ENCODE measurements at places on chromosomes 5 and 9.
A peak's percentile ranks its signal among the peaks of the same experiment; 100 is the strongest.

GRCh38 chr5:98602534-98603112 is 170.8 kb upstream of the RGMB start:
- DNase-seq = no peak

DNA sequence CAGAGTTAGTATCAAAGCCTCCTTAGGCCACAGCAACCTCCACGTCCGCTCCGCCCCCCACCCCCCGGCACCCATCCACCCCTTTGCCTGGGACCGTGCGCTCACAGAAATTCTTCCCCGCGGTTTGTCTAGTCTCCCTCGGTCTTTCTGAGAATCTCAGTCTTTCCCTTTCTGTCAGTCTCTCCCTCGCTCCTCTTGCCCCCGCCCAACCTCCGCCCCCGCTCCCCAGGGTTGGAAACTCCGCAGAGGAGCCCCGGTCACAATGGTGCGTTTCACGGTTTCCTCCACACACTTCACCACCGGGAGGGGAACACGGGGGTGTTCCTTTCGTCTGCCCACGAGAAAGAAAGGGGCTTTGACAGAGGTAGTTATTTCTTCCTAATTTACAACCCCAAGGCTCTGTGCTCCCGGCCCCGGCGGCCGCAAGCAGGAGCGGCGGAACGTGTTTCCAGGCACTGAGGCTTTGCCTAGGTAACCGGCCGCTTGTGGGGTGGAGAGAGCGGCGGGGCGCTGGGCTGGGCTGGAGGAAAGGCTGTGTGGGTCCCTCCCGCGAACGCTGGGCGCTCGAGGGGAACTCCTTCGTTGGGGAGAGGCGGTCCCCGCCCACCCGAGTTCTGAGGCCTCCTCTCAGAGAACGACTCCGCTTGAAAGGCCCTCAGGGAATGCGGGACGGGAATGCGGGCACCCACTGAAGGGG is 2.1 kb downstream of the NR4A3 start:
- DNase-seq = no peak

DNA sequence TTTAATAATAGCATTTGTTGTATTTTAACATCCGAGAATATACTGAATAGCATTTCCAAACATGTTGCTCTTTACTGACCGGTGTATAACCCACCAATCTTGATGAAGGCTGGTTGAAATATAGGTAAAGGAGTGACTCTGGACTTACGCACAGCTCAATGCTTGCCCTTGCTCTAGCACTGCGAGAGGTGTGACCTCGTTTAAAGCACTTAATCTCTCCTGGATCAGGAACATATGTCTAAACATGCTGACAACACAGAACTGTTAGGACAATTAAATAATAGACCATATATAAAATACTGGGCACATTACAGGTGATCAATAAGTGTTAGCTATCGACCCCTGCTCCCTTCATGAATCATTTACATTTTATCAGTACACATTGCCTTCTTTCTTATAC is 28.3 kb downstream of the TLR4 start:
- DNase-seq = no peak

DNA sequence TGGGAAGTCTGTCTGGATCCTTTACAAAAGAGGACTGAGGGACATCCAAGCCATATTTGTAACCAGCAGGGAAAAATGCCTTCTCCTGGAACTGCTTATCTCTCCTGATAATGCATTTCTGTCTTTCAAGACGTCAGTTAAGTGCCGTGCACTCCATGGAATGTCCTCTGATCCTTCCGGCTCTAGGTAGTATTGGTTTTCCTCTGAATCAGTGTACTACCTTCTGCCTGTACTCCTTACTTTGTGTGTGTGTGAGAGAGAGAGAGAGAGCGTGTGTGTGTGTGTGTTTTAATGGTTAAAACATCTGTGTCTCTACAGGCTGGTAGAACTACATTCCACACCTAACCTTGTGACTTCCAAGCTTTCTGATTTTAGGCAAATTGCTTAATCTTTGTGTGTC is 89.9 kb downstream of the PIP5K1B start:
- DNase-seq = no peak

GRCh38 chr9:34443533-34443932 is 14.8 kb downstream of the FAM219A start:
- no peak for DNase-seq

DNA sequence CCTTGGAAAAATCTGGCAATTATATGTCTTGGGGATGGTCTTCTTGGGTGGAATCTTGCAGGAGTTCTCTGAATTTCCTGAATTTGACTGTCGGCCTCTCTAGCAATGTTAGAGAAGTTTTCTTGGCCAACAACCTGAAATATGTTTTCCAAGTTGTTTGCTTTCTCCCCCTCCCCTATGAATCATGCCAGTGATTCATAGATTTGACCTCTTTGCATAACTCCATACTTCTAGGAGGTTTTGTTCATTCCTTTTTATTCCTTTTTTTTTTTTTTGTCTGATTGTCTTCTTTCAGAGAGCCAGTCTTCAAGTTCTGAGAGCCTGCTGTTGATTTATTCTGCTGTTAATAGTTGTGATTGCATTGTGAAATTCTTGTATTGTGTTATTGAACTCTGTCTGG is 56.7 kb upstream of the SLC44A1 start:
- DNase-seq = peak; percentile 64

DNA sequence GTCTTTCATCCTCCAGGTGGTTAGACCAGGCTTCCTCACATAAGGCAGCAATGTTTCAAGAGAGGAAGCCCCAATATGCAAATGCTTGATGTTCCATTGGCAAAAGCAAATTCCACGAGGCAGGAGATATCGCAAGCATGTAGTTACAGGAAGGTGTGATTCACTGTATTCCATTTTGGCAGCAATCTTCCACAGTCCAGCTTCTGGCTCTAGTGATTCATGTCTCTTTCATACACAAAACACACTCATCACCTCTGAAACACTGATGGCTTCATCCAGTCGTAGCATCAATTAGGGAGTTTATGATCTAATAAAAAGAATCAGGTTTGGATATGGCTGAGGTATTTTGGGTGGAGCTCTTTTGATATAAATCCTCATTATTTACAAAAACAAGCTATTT is 552.2 kb upstream of the RIOK2 start:
- peak; percentile 73 for DNase-seq

DNA sequence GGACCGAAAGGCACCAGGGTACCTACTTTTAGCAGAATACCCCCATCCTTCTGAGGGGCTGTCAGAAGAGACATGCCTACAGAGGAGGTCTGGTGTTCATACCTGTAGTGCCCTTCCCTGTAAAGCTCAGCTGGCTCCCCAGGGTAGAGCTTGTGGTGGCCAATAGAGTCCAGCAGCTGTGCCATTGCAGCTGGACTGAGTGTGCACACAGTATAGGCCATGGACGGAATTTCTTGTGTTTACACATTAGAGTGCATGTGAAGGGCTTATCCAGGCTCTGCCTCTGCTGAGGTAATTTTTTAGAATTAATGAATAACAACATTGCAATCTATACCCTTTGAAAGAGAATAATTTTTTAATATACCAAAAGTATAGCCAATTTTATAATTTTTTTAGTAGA is 191.0 kb downstream of the ZSWIM6 start:
- DNase-seq = no peak

GRCh38 chr9:124454296-124454695 is 4.0 kb downstream of the ADGRD2 start:
- no peak for DNase-seq

DNA sequence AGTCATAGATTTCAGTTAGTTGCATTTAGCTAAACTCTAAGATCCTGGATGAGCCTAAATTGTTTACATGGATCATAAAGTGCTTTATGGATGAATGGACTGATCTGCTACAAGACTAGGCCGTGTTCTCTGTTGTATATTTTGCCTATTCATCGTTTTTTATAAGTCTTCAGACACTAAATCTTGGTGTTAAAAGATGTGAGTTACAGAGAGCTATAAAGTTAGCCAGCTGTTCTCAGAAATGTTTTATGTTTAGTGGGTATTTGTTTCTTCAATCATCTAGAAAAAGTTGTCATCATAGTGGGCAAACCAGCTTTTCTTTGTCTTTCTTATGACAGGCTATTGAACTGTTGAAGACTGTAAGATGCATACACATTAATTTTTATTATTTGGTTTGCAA is 585.8 kb upstream of the SEMA6A start:
- DNase-seq = no peak

DNA sequence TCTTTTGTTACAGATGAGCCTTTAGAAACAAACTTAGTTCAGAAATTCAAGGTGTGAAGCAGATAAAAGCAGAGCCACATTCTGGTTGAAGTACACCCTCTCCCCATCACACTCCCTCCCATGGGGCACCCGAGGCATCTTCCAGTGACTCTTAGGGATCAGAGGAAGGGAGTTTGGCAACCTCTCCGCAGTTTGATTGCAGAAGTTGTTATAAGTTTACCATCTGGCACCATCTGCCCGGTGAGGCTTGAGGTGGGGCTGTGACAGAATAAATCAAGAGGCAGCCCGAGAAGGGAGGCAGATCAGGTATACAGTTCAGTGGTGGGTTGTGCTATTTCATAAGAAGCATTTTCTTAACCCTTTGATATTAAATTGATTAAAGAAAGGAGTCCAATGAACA is 458.6 kb upstream of the CLINT1 start:
- DNase-seq = no peak

- no peak for DNase-seq
Observed at GRCh38 chr5:178204935-178205748, 809 bp downstream of the HNRNPAB start.

- no peak for DNase-seq
Observed at GRCh38 chr9:111934747-111935146, 38.1 kb downstream of the UGCG start.

DNA sequence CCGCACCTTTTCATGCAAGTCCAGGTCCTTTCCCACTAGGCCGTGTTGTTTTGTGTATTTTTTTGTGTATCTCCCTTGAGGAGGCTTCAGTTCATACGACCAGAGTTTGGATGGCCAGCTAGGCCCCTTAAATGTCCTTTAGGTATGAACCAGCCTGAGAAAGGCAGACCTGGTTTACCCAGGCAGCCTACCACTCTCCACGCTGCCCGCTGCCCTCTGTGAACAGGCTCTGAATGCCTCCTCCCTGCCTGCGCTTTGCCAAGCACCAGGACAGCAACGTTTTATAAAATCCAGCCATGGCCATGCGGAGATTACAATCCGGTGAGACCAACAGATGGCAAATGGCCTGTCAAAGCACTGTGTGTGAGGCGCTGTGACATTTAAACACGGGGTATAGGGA is 626 bp upstream of the CLTB start:
- DNase-seq = no peak

DNA sequence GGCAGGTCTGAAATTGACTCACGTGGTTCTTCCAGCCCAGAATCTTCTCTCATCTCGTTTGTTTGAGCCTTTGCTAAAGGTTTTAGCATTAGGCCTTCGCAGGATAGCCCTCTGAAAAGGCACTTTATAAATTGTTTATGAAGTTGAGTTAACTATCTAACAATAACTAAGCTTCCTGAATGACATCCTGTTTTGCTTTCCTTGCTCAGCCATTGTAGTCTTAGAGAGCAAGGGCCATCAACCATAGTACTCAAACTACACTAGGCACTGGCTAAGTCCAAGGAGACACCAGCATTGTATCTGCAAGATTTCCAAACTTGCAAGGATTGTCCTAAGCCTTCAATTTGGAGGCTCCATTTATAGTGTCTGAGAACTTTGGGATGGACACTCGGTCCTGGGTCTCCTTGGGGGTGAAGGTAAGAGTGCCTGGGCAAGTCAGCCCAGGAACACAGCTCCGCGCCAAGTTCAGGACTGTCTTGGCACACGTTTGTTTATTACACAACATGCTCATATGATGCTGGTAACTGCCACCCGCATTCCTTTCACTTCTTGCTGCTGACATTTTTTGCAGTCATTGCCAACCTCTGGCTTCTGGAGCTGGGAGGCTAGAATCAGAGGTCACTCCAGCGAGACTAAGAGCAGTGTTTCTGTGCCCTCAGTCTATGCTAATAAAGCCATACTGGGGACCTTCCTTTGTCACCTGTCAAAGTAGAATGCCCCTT is 151.1 kb downstream of the ESM1 start:
- no peak for DNase-seq

- no peak for DNase-seq
Observed at GRCh38 chr5:115179394-115180164, 9.9 kb upstream of the TRIM36 start.

DNA sequence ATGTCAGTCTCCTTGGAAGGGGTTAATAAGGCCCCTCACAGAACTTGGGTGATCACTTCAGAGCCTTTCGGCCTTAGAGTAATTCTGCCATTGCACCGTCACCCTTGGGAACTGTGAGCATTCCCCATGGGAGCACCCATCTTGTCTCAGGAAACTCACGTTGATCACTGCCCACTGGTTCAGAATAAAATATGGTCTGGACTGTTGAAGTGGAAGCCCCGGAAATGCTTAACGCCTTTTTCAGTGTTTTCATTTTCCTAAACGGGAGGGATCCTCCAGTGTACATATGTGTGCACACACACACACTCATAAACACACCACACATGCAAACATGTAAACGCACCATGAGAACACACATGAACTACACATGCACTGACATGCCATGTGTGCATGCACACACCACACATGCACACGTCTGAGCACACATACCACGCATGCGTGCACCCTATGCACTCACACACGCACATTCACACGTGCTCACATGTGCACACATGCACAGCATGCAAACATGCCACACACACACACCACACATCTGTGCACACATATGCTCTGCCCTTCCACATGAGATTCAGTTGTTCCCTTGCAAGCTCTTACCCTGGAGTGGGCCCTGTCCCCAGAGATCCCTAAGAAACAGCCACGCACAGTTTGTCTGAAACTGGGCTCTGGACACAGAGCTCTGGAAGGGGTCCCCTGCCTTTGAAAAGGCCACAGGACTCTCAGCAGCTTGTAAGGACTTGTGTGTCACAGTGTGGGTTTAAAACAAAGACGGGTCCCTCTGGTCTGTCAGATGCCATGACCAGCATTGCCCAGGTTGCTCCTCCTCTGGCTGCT is 17.0 kb downstream of the MRPL36 start:
- DNase-seq = no peak

- DNase-seq = no peak
Observed at GRCh38 chr5:164735334-164735733, 1229.9 kb downstream of the MAT2B start.

DNA sequence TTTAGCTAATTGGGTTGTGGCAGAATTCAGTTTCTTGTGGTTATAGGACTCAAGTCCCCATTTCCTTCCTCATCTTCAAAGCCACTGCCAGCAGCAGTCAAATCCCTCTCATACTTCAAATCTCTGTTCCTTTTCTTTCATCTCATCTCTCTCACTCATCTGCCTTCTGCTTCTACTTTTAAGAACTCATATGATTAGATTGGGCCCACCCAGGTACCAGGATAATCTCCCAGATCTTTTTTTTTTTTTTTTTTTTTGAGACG is 8.0 kb upstream of the REEP5 start:
- DNase-seq = no peak

- DNase-seq = no peak
Observed at GRCh38 chr5:1137567-1138444, 25.9 kb upstream of the SLC12A7 start.
